ENCODE measurements at places on chromosomes 1 and 21. TPM values are rescaled to one million over a fixed set of nuclear protein-coding genes. Genes with fewer than 3 reads are reported as not detected.

DNA sequence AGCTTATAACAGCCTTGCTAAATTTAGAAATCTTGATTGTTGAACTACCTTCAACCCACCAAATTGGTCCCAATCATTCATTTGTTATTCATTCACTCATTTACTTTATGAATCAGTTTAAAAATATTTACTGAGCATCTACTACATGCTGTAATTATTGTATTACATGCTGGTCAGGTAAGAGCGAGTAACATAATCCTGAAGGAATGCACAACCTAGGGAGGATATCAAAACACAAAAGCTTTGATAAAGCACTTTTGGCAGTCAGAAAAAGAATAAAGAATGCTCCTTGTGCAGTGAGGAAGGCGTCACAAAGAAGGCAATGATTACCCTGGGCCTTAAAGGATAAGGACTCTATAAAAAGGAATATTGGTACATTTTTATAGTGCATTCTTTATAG lies 518.9 kb upstream of the NR5A2 start:
- no peak for DNase-seq

GRCh38 chr1:71666609-71667008 lies 585.8 kb upstream of the ZRANB2 start:
- DNase-seq = no peak

Gene ESPN
- total RNA-seq = 16.3 TPM

- DNase-seq = no peak
These were observed 121.6 kb upstream of the ADAR start for GRCh38 chr1:154729577-154729976.

GRCh38 chr1:50611675-50612074 lies 188.4 kb upstream of the DMRTA2 start:
- DNase-seq = no peak

GRCh38 chr1:117606649-117607430 lies 992 bp downstream of the TENT5C start:
- DNase-seq = peak; percentile 40

DNA sequence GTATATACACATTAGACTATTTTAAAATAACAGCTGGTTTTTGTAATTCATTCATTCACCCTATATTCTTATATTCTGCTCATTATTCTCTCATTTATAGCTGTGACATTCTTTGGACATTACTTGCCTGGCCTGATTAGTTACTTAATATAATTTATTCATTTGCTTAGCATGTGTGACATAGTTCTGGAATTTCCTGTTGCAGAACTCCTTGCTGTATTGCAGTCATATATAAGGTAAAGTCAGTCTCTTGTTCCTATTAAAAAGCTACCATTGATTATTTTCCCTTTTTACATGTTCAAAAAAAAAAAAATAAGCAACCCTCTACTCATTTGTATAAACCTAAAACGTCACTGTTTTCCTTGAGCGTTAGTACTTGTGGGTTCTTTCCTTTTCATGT lies 23.9 kb downstream of the GNAT2 start:
- DNase-seq = no peak

- DNase-seq = no peak
These were observed 33.0 kb downstream of the KCNC4 start for GRCh38 chr1:110243146-110243545.

- DNase-seq = peak; percentile 73
These were observed 673 bp downstream of the CD46 start for GRCh38 chr1:207752456-207752998.

DNA sequence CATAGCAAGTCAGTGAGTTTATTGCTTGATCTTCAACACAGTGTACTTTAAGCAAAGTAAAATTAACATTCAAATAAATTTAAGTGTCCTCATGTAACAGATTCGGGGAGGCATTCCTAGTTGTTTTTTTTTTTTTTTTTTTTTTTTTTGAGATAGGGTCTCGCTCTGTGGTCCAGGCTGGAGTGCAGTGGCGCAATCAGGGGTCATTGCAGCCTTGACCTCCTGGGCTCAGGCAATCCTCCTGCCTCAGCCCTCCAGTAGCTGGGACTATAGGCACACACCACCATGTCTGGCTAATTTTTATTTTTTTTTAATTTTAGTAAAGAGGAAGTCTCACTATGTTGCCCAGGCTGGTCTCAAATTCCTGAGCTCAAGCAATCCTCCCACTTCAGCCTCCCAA lies 22.8 kb downstream of the OSBPL9 start:
- DNase-seq = no peak

DNA sequence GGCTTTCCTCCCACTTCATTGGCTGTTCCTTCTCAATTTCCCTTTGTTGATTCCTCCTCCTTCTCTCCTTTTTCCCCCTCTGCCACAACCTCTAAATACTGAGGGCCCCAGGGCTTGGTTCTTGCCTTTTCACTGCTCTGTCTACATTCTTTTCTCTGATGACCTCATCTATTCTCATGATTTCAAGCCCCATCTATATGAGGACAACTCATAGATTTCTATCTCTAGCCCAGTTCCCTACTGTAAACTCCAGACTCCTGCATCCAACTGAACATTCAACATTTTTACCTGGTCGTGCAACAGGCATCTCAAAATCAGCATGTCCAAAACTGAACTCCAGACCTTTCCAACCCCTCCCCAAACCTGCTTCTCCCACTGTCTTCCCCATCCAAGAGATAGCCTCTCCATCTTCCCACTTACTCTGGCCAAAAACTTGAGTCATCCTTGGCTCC lies 11.5 kb upstream of the SLC9A1 start:
- no peak for DNase-seq

- no peak for DNase-seq
These were observed 241.5 kb downstream of the FOXD2 start for GRCh38 chr1:47679301-47679791.

- DNase-seq = no peak
These were observed 36.4 kb upstream of the COL11A1 start for GRCh38 chr1:103144681-103145080.

Gene KCNJ9
- total RNA-seq = not detected

DNA sequence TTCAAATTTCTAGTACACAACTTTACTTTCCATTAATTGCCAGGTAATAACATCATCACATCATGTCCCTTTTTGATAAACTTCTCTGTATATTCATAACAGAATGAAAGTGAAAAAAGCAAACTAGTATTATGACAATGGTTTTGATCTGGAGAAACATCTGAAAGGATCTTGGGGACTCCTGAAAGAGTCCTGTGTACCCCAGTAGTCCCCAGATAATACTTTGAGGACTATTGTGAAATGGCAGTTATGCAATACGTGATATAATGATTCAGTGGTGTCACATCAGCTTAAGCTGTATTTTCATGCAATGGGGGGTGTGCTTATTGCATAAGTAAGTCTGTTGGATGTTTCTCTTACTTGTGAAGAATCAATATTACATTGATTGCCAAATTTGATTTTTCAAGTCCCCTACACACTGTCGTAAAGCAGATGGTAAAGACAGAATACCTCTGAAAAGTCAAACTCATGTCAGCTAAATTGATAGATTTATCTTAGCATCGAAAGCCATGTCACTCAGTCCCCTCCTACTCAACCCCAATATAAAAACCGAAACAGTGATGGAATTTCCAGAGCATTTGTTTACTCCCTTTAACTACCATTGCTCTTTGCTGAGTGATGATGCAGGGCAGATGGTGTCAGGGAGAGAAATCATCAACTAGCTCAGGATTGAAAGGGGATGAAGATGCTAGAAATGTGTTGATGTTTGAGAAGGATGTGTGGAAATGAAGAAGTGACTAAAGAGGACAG lies 146.7 kb upstream of the C1orf105 start:
- DNase-seq = no peak

- DNase-seq = peak; percentile 17
These were observed 89.7 kb downstream of the ITSN1 start for GRCh38 chr21:33732038-33732437.

GRCh38 chr1:113898241-113898814 lies 6.3 kb downstream of the AP4B1 start:
- DNase-seq = no peak

Gene SMCP
- total RNA-seq = not detected

- DNase-seq = no peak
These were observed 33.8 kb downstream of the HS2ST1 start for GRCh38 chr1:86948212-86948611.

Gene LIN28A
- total RNA-seq = 5.7 TPM

- DNase-seq = no peak
These were observed 154.7 kb downstream of the CACNA1E start for GRCh38 chr1:181637998-181638397.

DNA sequence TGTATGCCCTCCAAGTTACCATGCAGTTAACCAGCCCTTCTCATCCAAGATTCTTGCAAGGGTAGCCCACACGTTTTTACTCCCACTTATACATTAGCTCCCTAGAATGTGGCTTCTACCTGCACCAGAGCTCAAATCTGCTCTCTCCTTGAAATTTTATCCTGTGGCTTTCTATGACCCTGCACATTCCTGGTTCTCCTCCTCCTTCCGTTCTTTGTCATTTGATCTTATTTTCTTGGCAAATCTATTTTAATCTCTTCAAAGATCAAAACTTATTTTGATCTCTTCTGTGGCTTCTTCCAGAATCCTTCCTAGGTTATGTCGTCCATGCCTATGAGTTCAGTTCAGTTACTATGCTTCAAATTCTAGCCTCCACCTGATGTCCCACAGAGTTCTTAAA lies 115.6 kb upstream of the GUCA2B start:
- DNase-seq = no peak

DNA sequence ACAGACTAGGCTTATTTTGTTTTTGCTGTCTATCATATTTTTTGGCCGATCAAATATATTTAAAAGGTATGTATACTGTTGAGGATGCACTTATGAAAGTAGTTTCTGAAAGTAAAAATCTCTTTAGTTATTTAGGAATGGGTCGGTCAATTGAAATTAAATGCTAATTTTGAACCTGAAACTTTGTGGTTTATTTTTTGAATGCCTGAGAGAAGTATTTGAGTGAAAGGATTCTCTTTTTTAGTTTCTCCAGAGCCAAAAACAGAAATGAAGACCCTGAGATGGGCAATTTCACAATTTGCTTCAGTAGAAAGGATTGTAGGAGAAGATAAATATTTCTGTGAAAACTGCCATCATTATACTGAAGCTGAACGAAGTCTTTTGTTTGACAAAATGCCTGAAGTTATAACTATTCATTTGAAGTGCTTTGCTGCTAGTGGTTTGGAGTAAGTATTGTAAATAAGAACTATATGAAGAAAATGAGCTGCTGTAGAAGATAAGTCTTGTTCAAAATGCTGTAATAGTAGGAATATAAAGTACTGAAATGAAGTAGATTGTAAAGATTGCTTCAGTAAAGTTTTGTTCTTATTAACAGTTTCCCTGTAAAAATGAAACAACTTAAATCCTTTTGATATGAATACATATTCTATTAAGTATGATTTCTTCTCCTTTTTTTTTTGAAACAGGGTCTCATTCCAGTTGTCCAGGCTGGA lies 11.5 kb downstream of the USP1 start:
- no peak for DNase-seq

Gene CD247
- total RNA-seq = not detected

DNA sequence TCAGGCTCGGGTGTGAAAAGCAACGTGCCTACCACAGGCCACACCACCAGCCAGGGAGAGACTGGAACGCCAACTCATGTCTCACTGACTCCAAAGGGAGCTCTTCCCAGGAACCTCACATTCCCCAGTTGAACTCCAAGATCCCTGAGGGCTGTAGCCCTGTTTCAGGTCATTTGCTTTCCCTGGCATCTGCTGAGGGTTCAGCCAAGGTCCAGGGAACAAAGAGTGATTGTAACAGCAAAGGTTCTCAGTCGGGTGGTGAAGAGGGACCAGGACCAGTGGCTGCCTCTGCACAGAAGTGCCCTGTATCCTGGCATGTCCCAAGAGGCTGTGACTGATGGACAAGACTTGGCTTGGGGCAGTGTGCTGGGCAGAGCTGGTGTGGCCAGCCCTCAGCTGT lies 42.8 kb downstream of the GRIK3 start:
- no peak for DNase-seq

GRCh38 chr21:30355906-30356305 lies 7.5 kb upstream of the KRTAP23-1 start:
- DNase-seq = no peak

Gene TRNP1
- 23.6 TPM for total RNA-seq

- no peak for DNase-seq
These were observed 94.8 kb downstream of the OMA1 start for GRCh38 chr1:58451560-58452191.

DNA sequence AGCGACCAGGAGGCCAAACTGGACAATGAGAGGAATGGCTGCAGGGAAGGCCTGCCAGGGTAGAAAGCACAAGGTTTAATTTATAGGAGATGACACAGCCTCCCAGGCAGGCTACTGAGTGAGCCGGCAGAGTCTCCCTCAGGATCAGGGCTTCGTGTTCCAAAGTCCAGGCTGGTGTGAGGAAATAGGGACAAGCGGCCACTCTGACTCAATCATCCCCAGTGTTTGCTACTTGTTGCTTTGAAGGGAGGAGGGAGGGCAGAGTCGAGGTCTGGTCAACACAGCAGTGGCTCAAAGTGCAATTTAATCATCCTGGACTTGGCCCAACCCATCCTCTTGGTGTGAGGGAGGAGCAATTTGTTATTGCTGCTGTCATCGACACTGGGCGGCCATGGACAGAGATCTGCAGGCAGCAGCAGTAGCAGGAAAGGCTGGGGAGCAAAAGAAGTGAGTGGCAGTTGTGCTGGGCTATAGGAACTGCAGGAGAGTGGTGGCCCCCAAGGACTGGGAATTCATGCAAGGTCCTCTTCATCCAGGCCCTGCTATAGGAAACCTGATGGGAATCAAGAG lies 27.5 kb downstream of the TBX15 start:
- peak; percentile 78 for DNase-seq

DNA sequence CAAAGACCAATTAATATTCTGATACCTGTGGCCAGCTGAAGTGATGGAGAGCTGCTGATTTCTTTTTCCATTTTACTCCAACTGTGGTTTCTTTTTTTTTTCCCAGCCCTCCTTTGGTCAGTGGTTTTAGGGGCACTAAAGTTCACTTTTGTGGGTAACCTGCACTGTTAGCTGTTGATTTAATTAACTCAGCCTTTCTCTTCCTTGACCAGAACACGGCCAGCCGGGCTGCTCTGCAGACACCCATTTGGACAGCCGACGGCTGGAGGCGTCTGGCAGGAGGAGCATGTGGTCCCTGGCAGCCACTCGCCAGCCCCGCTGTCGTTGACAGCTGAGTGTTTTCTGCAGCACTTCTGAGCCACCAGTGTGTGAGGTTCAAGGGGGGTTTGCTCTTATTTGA lies 136.2 kb upstream of the RUNX3 start:
- DNase-seq = no peak

DNA sequence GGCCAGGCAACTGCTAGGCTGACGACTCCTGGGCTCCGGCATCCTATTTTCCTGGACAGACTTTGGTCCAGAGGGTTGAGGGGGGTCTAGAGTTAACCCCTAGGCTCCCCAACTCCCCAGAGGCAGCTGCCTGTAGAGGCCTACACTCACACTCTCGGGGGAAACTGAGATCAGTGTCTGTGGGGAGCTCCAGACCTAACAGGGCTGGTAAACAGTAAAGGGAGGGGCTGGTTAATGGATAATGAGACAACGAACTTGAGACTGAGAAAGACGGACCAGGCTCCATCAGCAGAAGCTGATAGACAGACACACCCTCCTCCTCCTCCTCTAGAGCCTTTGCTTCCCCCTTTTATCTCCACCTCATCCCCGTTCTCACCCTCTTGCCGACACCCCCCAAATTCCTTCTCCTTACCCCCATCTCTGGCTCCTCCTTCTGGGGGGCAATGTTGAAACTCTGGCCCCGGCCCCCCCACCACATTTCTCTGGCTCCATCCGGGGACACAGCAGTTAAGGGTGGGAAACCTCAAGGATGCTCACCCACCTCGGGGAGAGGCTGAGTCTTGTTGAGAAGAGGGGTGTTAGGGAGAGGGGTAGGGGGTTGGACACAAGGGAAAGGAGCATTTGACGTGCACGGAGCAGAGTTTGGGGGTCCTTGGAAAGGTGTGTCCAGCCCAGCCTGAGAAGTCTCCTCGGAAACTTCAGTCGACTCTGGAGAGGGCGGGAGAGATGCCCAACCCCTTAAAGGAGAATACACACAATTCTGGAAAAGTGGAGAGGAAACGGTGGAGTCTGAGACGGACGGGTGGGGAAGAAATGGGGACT lies at the start of gene MTMR11:
Gene MTMR11 (minus strand): TSS at position 710 of the 822 bp plus-strand sequence. CDS start 232 bp downstream, at position 478.
- DNase-seq = no peak

Measured in Caco-2 (cell line).